Activated gamma-delta T cell treated with Interleukin-2 at 50 U/mL for 16 hours (primary cell): ENCODE measurements at places on chromosomes 2 and 18.

GRCh38 chr2:136156411-136156810 is 38.5 kb upstream of the CXCR4 start:
- DNase-seq, result no peak

DNA sequence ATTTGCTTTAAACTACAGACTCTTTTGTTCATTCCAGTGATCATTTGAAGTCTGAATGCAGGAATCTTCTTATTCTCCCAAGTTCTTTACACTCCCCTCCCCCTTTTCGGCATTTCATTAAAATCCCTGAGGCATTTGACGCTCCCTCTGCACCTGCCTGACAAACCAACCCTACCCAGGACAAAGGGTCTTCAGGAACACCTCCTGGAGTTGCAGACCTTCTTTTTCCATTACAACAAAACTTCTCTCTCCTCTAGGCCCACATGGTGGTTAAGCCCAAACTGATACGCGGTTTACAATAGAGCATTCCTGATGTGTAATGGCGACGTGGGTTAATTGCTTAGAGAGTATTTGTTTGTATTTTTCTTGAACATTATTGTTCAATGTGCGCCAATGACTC is 367.4 kb downstream of the FBXO15 start:
- no peak for DNase-seq

DNA sequence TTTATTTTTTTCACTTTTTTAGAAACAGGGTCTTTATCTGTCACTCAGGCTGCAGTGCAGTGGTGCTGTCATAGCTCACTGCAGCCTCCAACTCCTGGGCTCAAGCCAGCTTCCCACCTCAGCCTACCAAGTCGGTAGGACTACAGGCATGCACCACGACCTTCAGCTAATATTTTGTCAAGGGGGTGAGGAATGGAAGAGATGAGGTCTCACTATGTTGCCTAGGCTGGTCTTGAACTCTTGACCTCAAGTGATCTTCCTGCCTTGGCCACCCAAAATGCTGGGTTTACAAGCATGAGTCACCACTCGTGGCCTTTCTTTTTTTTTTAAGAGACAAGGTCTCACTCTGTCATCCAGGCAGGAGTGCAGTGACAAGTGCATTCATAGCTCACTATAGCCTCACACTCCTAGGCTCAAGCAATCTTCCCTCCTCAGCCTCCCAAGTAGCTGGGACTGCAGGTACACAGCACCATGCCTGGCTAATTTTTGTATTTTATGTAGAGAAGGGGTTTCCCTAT is 13.4 kb downstream of the PPP1R7 start:
- DNase-seq, result no peak

GRCh38 chr2:156189143-156189542 is 143.4 kb downstream of the NR4A2 start:
- no peak for DNase-seq

- DNase-seq, result no peak
Observed at GRCh38 chr2:25367296-25367695, 25.6 kb upstream of the DNMT3A start.
